CD4-positive, alpha-beta T cell (primary cell): ENCODE measurements at places on chromosomes 3 and 15.

- no peak for DNase-seq
Measured at GRCh38 chr15:101642361-101642760, 9.8 kb downstream of the TM2D3 start.

DNA sequence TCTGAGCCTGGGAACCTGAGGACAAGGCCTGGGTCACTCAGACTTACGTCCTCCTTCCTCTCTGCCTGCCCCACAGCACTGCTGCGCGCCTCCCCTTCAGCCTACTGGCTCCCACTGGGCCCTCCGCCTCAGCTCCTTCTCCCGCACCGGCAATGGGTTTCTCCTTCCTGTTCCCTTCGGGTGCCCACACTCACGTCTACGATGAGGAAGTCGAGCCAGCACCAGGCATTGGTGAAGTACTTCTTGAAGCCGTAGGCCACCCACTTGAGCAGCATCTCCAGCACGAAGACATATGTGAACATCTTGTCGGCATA, 70.0 kb downstream of the EXOG start:
- no peak for DNase-seq

DNA sequence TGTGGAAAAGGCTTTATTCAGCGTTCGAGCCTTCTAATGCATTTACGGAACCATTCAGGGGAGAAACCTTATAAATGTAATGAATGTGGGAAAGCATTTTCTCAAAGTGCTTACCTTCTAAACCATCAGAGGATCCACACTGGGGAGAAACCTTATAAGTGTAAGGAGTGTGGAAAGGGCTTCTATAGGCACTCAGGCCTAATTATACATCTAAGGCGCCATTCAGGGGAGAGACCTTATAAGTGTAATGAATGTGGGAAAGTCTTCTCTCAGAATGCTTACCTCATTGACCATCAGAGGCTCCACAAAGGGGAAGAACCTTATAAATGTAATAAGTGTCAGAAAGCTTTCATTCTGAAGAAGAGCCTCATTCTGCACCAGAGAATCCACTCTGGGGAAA, 6.2 kb upstream of the ZNF35 start:
- no peak for DNase-seq

DNA sequence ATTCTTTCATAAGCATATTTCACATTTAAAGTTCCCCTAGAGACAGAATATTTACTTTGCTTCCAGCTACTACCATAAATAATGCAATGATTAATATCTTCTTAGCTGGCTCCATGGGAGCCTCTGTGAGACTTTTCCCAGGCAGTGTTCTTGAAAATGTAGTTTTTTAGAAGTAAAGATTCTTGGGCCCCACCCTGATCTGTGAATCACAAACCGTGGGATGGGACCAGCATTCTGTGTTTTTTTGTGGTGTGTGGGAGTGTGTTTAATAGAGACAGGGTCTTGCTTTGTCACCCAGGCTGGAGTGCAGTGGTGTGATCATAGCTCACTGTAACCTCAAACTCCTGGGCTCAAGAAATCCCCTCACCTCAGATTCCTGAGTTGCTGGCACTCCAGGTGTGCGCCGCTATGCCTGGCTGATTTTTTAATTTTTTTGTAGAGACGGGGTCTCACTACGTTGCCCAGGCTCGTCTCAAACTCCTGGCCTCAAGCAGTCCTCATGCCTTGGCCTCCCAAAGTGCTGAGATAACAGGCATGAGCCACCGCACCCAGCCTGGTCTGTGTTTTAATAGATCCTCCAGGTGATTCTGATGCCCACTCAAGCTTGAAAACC, 83.0 kb downstream of the KLHL25 start:
- DNase-seq = no peak

GRCh38 chr3:67644827-67645226, 9.6 kb downstream of the SUCLG2 start:
- DNase-seq = no peak

GRCh38 chr3:82177774-82178173, 416.3 kb upstream of the GBE1 start:
- DNase-seq = no peak
